ENCODE measurements at places on chromosomes 1 and 21.

DNA sequence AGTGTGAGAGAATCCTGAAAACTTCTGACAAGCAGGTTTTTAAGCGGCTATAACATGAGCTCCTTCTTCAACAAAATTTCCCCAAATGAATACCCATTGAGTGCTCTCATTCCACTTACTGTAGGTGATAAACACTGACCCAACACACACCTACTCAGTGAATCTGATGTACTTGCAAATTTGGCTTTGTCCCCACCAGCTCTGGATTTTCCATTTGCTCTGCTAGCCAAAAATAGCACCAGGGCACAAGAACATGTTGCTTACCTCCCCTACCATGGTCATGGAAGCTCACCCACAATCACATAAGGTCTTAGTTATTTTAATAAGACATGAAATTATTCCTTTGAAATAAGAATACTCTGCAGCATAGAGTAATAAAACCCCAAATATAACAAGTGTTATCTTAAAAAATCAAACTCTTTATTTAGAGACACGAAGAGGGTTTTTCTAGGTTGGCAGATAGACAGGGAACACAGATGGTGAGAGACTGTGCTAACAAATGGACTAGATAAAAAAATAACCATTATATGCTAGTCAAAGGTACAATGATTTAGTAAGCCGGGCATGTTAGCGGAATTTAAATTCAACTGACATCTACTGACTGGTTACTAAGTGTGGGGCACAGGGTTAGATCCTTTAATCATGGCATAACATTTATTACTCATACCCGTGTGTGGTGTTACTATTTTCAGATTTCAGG lies 291.9 kb downstream of the KCNH1 start:
- no peak for DNase-seq

DNA sequence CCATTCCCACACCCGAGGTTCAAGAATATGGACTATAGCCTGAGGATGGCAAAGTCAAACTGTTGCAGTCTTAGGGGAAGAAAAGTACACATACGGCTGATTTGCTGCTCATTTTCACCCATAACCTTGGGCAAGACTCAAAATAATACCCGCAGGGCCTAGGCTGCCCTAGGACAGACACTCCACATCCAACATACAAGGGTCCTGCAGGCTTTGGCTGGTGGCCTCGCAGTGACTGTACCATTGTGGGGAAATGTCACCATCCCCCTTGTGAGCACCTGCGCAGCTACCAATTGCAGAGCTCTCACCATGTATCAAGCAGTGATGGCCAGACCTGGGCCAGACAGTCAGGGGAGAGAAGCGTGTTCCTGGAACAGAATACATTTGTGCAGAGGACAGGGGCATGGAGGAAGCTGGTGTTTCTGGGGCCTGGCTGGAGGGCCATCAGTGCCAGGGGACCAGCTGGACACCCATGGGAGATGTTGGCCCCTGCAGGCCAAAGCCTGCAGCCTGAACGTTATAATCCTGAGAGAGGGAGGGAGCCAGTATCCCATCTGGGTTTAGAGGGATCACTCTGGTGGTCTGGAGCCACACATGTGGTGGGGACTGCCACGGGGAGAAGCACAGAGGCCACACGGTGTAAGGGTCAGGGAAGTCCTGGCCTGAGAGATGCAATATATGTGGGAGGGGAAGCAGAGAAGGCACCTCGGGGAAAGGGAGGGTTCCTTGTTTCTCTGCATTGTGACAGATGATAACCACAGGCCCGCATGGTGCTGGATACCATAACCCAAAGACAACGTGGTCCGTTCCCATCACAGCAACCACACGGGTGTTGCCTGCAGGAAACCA lies 101.2 kb downstream of the GLIS1 start:
- DNase-seq: no peak

DNA sequence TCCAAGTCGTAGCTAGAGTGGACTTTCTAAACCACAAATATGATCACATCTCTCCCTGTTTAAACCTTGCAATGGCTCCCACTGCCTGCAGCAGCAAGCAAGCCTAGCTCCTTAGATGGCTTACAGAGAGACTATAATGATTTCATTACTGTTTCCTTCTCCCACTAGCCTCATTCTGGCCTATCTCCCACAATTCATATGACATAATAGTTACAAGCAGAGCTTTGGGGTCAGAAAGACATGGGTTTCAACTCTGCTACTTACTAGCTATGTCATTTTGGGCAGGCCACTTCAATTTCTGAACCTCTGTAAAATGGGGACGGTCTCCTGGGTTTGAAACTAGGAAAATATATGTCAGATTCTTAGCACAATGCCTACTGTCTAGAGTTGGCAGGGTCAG lies 143.3 kb downstream of the TRABD2B start:
- no peak for DNase-seq

DNA sequence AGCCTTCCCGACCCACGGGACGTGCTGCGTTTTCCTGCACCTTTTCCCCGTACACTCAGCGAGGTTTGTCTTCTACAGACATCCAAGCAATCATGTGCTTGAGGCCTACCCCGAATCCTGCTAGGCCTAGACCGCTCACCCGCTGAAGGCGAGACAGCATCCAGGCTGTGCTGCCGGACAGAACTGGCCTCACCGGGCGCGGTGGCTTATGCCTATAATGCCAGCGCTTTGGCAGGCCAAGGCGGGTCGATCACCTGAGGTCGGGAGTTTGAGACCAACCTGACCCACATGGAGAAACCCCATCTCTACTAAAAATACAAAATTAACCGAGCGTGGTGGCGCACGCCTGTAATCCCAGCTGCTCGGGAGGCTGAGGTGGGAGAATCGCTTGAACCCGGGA lies 54.1 kb downstream of the ECE1 start:
- no peak for DNase-seq

DNA sequence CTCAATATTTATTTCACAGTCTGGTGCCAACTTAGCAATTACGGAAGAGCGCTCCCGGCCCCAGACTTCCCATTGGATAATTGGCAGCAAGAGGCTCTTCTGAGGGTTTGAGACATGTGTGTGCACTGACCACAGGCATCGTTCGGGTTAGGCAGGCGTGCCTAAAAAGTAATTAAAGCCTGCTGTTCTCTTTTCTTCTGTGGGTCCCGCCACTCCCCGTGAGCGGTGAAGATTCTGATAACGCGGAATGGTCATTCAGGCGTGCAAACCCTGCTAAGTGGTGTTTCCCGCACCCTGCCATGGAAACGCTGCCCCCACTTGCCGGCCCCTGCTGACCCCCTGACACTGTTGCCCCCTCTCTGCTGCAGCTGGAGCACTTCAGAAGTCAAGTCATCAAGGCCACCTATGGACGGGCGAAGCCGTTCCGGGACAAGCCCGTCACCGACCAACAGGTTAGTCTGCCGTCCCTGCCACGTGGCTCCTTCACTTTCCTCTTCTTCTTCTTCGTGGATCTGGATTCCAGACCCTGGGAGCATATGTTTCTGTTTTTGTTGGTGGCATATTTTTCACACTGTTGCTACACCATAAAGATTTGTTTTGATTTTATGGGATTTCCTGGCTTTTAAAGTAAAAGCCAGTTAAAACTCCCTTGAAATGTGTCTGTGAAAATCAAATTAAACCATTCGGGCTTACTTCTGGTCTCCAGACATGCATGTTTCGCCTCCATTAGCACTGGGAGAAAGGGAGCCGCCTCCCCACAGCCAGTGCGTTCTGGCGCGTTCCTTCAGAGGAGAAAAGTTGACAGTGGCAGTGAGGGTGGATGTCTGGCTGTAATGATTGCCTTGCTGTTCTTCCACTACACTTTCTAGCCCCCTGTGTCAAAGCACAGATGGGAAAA lies 79.9 kb downstream of the FHAD1 start:
- no peak for DNase-seq

GRCh38 chr1:244868484-244869363 lies 4.4 kb upstream of the HNRNPU start:
- no peak for DNase-seq

DNA sequence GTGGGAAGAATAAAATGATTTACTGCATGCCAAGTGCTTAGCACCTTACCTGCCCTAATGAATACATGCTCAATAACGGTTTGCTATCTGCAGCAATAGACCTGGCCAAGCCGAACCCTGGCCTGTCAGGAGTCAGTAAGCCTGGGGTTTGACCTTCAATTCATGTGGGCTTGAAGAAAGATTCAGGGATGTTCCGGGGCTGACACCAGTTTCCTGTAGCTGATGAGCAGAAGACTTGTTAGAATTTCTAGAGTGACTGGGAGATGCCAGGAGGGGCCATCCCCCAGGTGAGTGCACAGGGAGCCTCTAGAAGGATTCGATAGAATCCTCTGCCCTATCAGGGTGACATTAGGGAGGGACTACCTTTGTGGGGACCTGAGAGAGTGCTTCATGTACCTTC lies 210.9 kb downstream of the HIVEP3 start:
- no peak for DNase-seq

DNA sequence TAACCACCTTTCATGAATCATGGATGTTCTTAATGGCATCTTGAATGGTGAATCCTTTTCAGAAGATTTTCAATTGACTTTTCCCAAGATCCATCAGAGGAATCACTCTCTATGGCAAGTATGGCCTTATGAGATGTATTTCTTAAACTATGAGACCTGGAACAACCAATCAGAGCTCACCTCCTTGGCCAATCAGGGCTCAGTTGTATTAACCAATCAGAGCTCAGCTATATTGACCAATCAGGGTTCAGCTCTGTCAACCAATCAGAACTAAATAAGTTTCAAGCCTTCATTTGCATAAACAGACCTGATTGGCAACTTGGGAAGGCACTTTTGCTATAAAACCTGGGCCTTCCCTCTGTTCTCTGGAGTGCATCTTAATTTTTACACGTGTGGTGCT lies 13.6 kb upstream of the FAM3B start:
- no peak for DNase-seq

Data from NCI-H1930 (cell line).